Inflammatory macrophage (primary cell): ENCODE measurements at places on chromosomes 11 and 22.

DNA sequence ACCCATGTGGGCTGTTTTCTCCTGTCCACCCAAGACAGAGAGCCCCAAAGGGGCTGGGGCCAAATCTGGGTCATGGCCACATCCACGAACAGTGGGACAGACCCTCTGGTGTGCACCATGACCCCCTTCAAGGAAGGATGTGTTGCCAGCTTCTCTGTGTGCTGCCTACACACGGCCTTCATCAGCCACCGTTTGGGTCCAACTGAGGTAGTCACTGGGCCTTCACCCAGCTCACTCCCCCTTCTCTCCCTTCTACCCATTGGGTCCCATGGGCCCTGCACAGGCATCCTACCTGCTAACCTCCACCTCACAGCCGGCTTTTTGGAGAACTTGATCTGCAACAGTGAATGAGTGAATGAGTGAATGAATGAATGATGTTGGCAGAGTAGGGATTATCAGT is 1484.9 kb downstream of the BRD1 start:
- DNase-seq: no peak

GRCh38 chr22:29539105-29539504 is 14.5 kb downstream of the THOC5 start:
- DNase-seq: no peak

- no peak for DNase-seq
These were observed 387.5 kb upstream of the NARS2 start for GRCh38 chr11:78961937-78962701.

DNA sequence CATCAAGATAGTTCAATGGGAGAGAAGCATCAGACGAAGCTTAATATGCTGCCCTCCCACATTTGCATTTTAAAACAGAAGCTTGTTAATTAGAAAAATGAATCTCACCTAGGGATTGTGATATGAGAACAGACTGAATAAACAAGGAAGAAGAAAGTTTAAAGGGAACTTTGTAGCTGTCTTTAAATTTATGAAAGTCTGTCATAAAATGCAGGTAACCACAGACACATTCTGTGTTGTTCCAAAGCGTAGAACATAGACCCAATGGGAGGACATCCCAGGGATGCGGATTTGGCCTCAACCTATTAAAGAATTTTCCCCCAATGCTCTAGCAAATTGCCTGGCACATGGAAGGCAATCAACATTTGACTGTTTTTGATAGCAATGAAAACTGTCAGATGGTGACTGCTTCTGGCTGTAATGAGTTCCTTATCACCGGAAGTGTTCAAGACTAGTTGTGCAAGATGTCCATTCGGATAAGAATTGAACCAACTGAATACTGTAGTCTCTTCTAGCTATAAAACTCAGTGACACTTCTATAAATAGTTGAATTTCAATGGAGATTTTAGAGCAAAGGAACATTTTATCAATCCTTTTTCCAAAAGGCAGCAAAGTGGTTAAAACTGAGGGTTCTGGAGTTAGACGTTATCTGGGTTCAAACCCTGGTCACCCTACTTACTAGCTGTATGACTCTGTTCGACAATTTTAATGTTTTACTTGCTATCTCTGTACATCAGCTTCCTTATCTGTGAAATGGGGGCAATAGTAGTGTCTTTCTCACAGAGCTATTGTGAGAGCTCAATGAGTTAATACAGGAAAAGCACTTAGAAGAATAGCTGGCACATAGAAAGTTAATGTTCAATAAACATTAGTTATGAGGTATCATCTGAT is 64.9 kb downstream of the LIF start:
- no peak for DNase-seq

GRCh38 chr11:111310088-111310487 is 11.7 kb downstream of the POU2AF3 start:
- no peak for DNase-seq

GRCh38 chr11:47127213-47127612 is 49.5 kb downstream of the ARFGAP2 start:
- no peak for DNase-seq

DNA sequence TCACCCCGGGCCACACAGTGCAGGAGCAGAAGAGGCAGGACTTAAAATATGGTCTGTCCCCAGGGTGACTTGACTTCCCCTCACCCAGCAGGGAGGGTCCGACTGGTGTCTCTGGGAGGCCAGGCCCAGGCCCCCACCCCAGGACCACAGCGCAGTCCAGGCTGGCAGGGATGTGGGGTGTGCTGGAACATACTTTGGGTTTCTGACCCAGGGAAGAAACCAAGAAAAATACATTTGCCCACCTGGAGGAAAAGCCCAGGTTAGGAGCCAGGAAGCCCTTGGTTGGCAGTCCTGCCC is 5.2 kb downstream of the C1QTNF6 start:
- no peak for DNase-seq

DNA sequence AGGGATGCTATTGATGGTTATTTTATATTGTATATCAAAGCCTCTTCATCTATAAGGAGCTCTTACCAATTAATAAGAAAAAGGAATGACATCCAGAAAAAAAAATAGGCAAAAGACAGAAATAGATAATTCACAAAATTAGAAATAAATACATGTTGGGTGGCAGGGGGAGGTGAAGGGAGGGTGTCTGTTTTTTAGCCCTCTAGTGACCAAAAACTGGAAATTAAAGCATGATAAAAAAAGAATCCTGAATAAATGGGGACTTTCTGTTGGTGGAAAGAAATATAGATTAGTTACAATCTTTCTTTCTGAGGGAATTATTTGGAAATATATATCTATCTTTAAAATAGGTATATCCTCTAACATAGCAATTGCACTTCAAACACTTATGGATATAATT is 42.0 kb upstream of the TTC36 start:
- no peak for DNase-seq

- DNase-seq: no peak
These were observed 17.0 kb upstream of the CDON start for GRCh38 chr11:126079621-126080124.

- DNase-seq: no peak
These were observed 124.5 kb upstream of the HSD17B12 start for GRCh38 chr11:43555816-43556611.

- no peak for DNase-seq
These were observed 46.5 kb upstream of the CRTAM start for GRCh38 chr11:122791836-122792235.

DNA sequence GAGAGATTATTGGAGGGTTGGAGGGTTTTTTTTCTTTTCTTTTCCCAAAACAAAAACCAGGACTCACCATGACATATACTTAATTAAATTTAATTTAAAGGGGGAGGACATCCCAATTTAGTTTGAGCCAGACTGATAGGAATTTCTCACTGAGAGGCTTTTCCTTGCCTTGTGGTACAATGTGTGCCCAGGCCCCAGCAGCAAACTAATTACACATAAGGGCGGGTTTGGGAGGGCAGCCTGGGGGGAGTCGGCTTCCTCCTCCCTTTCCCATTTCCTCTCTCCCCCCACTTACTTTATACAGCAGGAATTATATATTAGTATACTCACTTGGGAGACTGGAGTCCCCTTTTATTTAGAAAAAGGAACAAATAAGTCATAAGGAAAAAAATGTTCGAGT is 2.9 kb downstream of the TEAD1 start:
- no peak for DNase-seq

DNA sequence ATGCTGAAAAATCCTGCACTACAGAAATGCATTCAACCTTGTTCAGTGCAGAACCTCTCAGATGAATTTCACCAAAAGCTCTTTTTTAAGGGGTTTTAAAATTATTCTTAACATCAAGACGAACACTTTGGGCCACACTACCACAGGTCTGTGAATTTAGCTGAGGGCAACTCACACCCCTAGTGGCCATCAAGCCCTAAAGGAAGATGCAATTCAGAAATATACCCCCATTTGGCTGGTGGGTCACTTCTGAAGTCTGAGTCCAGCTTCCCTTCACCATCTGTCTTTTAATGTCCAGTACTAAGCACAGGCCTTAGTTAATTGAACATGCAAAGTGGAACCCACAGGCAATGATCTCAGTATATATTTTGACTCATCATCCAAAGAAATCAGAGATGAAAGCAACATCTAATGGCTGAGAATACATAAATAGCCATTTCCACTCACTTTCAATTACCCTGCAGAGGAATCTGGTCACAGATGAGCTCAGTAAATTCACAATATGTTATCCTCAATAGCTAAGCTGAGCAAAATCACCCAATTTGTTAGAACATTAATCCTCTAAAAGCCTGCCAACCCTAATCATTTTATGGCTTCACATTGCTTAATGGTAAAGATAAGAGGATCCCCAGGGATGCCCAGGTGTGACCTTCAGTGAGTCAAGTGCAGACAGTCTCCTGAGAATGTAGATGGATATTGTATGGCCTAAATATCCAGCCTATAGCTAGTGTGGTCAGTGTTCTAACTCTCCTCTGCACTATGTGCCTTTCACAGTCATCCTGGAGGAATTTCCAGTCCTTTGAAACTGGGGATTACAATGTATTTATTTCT is 50.3 kb downstream of the FAM76B start:
- no peak for DNase-seq

GRCh38 chr11:64894070-64894811 is 15.8 kb upstream of the EHD1 start:
- peak; percentile 74 for DNase-seq

DNA sequence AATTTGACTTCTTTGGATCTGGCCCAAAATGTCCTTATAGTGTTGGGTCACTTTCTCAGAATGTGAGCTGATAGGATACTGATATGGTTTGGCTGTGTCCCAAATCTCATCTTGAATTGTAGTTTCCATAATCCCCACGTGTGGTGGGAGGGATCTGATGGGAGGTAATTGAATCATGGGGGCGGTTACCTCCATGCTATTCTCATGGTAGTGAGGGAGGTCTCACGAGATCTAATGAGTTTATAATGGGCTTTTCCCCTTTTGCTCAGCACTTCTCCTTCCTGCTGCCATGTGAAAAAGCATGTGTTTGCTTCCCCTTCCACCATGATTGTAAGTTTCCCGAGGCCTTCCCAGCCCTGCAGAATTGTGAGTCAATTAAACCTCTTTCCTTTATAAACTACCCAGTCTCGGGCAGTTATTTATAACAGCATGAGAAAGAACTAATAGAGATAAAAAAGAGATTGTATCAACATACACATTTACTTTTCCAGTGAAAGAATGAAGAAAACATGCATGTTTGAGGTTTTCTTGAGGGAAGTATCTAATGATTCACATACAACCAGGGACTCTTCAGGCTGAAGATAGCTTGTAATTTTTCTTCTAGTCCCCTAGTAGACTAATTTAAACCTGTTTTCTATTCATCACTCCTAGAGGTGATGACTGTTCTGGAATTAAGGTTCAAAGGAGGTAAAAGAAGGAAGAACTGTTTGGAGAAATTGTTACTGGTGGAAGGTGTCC is 17.3 kb upstream of the CSTF3 start:
- DNase-seq: peak; percentile 77

DNA sequence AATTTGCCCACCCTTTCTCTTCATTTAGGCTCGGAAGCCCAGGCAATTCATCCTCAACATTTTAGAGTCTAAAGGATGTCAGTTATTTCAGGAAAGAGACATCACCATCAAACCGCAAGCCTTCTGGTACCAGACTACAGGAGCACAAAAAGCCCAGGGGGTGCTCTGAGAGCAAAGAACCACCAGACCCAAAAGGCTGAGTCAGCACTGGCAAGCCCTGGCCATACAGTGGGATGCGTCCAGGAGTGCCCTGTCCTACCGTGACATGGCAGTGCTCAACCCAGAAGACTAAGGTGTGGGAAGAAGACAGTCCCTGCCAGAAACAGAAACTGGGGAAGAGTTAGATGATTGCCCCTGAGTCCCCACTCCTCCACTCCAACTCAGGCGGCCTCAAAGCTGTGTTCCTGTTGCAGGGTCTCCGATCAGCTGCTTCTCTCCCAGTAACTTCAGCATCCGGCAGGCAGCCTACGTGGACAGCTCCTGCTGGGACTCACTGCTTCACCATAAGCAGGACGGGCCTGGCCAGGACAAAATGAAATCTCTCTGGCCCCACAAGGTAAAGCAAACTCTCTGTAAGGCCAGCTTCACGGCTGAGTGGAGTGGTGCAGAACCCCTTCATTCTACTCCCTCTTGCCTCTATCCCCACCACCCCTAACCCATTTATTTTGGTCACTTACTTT is 1.5 kb downstream of the PANX3 start:
- no peak for DNase-seq

GRCh38 chr11:111448831-111449557 is 63.2 kb downstream of the BTG4 start:
- DNase-seq: no peak

GRCh38 chr11:1958367-1958766 is 11.2 kb downstream of the MRPL23 start:
- DNase-seq: no peak

DNA sequence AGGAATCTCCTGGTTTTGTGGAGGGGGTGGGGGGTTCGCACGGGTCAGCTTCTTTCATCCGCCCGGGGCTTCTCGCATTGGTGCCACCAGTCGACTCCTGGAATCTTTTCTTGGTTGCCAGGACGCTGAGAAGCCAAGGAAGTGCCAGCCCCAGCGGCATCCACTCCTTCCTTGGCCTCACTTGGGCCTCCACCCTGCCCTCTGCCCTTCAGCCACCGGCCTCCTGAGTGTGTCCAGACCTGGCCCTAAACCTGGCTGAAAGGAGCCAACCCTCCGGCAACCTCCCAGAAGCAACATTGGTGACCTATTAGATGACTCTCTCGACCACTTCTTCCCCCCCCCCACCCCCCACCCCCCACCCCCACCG is 518 bp upstream of the GALNT18 start:
- no peak for DNase-seq

DNA sequence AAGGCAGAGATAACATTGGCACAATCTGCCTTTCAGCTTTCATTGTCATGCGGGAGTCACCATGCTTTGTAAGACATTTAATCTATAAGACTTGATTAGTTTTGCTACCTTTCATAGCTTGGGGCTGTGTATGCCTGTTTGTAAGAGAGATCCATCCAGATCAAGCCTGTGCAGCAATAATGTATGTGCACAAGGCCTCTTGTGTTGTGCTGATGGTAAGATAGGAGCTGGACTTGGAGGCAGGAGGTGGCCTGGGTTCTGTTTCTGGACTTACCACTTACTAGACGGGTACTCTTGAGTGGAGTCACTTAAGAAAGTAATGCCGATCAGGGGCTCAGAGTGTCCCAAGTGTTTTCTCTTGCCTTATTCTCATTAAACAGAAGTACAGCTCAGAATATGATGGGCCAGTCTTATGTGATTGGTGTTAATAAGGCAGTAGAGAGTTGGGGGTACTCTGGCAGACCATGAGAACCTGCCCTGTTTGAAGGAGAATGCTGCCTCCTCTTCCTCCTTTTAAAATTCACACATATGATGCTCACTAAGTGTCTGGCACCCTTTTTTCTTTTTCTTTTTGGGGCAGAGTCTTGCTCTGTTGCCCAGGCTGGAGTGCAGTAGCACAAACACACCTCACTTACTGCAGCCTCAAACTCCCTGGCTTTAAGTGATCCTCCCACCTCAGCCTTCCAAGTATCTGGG is 30.9 kb downstream of the PTPRJ start:
- no peak for DNase-seq
